ENCODE measurements at places on chromosomes 4 and X. TPM values are rescaled to one million over a fixed set of nuclear protein-coding genes. Genes with fewer than 3 reads are reported as not detected.
A peak's percentile ranks its signal among the peaks of the same experiment; 100 is the strongest.

EDNRA gene
- total RNA-seq: 0.75 TPM

DNA sequence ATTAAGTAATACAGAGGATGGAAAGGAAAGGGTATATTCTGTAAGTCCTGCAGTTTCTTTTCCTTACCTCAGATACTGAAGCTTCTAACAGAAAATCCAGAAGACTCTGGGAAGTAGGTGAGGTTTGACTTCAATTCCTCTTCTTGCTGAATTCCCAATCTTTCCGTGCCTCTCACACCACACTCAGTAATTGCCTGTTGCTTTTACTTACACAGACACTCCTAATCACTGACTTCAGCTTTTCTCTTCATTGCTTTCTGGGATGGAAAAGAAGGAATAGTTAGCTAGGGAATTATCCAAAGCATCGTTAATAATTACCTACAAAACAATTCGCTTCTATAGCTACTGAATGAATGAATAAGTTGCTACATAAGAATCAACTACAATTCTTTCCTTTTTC, 163.6 kb downstream of the FBXO8 start:
- no peaks in the 10 kb centered on the region for H3K27me3 ChIP-seq
- no peaks in the 10 kb centered on the region for H3K36me3 ChIP-seq
- H3K27ac ChIP-seq: no peak overlapping the region
- no peak for DNase-seq

DNA sequence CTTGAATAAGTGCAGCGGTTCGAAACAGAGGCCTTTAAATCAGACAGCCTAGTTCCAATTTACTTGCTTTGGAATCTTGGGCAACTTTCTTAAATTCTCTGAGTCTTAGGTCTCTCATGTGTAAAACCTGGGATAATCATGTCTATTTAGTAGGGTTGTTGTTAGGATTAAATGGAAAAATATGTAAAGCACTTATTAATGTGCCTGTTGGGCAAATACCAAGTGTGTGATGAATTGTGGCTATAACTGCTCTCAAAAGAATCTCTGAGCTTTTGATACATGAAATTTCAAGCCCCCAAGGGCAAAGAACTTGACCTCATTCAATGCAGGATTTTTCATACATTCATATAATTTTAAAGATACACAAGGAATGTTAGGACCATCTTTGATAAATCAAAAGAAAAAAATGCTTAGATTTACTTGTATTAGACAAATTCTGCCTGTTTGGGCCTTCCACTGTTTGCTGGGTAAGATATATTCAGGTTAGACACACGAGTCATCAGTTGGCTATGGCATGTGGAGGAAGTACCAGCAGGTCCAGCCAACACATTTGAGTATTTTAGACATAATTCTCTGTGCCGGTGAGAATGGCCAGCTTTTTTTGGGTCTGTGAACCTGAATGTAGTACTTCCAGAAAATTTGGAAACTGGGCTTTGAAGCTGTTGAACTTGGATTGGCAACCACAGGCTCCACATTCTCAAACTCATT, 241.4 kb upstream of the CNKSR2 start:
- no peak overlapping the region for H3K27ac ChIP-seq
- H3K4me3 ChIP-seq: no peak overlapping the region
- H3K4me1 ChIP-seq: no peaks in the 10 kb centered on the region
- H3K27me3 ChIP-seq: no peaks in the 10 kb centered on the region
- no peak for DNase-seq
- H3K36me3 ChIP-seq: peaks cover 45% of the 10 kb centered on the region

HS6ST2 gene
- 4.8 TPM for total RNA-seq

DNA sequence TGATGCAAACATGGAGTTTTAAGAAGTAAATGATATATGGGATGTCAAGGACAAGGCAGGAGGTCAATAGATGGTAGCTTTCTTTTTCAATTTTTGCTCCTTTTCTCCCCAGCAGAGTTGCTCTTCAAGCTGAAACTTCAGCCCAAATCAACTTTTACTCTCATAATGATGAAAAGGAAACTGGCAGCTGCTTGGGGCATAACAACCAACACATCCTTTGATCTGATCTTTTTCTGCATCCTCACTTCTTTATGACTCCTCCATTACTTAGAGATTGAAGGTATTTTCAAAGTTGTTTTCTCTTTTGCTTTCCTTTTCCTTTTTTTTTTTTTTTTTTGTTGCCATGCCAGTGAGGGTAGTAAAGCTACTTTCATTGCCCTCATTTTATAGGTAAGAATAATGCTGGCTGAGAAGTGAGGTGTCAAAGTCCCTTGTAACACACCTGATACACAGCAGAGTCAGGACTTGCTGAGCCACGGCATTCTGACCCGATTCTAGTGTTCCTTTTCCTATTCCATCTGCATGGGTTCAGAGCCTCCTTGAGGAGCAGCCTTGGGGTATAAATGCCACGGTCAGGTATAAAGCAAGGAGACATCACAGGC, 26.9 kb downstream of the SLC2A9 start:
- no peaks in the 10 kb centered on the region for H3K36me3 ChIP-seq
- H3K27me3 ChIP-seq: no peaks in the 10 kb centered on the region
- no peak overlapping the region for H3K27ac ChIP-seq
- no peak overlapping the region for H3K4me3 ChIP-seq
- no peaks in the 10 kb centered on the region for H3K4me1 ChIP-seq

DNA sequence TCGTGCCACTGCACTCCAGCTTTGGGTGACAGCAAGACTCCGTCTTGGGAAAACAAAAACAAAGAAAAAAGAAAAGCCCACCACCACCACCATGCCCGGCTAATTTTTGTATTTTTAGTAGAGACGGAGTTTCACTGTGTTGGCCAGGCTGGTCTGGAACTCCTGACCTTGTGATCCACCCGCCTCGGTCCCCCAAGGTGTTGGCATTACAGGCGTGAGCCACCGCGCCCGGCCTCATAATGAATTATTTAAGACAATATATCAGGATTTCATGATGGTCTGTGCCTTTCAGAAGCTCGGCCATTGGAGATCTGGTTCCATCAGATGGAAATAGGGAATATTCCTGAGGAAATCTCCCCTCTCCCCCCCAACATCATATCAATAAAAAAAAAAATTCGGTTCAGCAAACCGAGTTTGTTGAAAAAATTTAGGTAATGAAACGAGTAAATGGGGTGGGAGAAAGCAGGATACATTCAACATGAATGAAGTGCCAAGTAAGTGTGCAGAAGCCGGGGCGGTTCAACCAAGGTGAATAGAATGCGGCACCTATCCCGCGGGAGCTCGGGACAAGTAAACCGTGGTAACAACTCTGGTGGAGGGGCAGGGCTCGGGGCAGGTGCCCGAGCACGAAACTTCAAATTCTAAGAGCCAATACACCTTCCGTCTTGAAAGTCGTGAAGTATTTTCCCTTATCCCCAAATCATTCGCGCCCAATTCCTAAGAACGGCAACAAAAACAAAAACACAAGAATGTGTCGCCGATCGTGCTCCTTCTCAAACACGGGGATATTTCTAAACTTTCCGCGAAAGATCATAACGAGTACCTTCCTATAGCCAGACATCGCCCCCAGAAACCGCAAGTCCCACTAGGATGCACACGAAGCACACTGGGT, 773 bp upstream of the TXLNG start:
- no peaks in the 10 kb centered on the region for H3K27me3 ChIP-seq
- no peaks in the 10 kb centered on the region for H3K4me1 ChIP-seq
- peak overlapping the region; percentile 29 for H3K27ac ChIP-seq
- DNase-seq: no peak

TMEM271 gene
- total RNA-seq: not detected

GRCh38 chr4:108227923-108228322, 59.2 kb upstream of the LEF1 start:
- no peaks in the 10 kb centered on the region for H3K36me3 ChIP-seq
- no peaks in the 10 kb centered on the region for H3K4me1 ChIP-seq
- no peak for DNase-seq
- no peak overlapping the region for H3K27ac ChIP-seq
- no peak overlapping the region for H3K4me3 ChIP-seq

- DNase-seq: peak; percentile 39
- H3K4me3 ChIP-seq: no peak overlapping the region
- H3K36me3 ChIP-seq: no peaks in the 10 kb centered on the region
- no peaks in the 10 kb centered on the region for H3K27me3 ChIP-seq
- H3K4me1 ChIP-seq: no peaks in the 10 kb centered on the region
- H3K27ac ChIP-seq: no peak overlapping the region
These were observed 29.0 kb downstream of the F9 start for GRCh38 chrX:139559383-139560042.

GRCh38 chr4:141020801-141021261, 112.4 kb downstream of the RNF150 start:
- DNase-seq: no peak
- H3K27ac ChIP-seq: no peak overlapping the region
- no peaks in the 10 kb centered on the region for H3K36me3 ChIP-seq
- no peaks in the 10 kb centered on the region for H3K27me3 ChIP-seq

- H3K4me3 ChIP-seq: no peak overlapping the region
- H3K27me3 ChIP-seq: no peaks in the 10 kb centered on the region
- H3K27ac ChIP-seq: no peak overlapping the region
- DNase-seq: no peak
- H3K36me3 ChIP-seq: peaks cover 3% of the 10 kb centered on the region
These were observed 107.5 kb upstream of the VCX2 start for GRCh38 chrX:8278557-8278956.

DNA sequence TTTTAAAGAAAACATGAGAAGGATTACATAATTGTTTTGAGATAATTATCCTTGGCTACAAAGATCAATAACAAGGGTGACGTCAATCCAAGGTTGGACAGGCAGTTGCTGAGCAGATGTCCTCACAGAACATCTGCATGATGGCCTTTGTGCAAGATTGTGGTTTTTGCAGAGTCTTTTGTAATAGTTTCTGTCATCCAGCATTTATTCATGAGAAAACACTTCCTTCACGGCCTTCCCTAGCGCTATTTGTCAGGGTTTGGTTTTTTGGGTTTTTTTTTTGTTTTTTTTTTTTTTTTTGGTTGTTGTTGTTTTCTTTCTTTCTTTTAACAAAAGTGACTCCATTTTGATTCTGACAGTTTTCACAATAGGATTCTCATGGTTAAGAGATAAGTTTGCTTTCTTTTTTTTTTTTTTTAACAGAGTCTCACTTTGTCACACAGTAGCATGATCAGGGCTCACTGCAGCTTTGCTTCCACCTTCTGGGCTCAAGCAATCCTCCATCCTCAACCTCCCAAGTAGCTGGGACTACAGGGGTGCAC, 31.5 kb upstream of the ELF2 start:
- DNase-seq: no peak
- no peak overlapping the region for H3K27ac ChIP-seq
- H3K4me1 ChIP-seq: no peaks in the 10 kb centered on the region
- no peaks in the 10 kb centered on the region for H3K27me3 ChIP-seq
- H3K4me3 ChIP-seq: no peak overlapping the region

- H3K27me3 ChIP-seq: no peaks in the 10 kb centered on the region
- DNase-seq: no peak
- no peak overlapping the region for H3K4me3 ChIP-seq
- no peak overlapping the region for H3K27ac ChIP-seq
- no peaks in the 10 kb centered on the region for H3K4me1 ChIP-seq
- no peaks in the 10 kb centered on the region for H3K36me3 ChIP-seq
These were observed 1685.9 kb upstream of the TENM3 start for GRCh38 chr4:180557348-180557747.

- no peak overlapping the region for H3K4me3 ChIP-seq
- H3K4me1 ChIP-seq: peaks cover 24% of the 10 kb centered on the region
- no peaks in the 10 kb centered on the region for H3K27me3 ChIP-seq
- peaks cover 4% of the 10 kb centered on the region for H3K36me3 ChIP-seq
These were observed 323.6 kb downstream of the BCOR start for GRCh38 chrX:39773923-39774773.

GRCh38 chr4:102787096-102787881, 26.5 kb upstream of the MANBA start:
- no peaks in the 10 kb centered on the region for H3K27me3 ChIP-seq
- no peaks in the 10 kb centered on the region for H3K4me1 ChIP-seq
- 0 out of 2 replicates have a peak, but pooled peaks cover 4% of the 10 kb centered on the region for H3K36me3 ChIP-seq
- no peak for DNase-seq

GRCh38 chr4:131974730-131975129, 1174.4 kb upstream of the PCDH10 start:
- H3K4me1 ChIP-seq: no peaks in the 10 kb centered on the region
- H3K27ac ChIP-seq: no peak overlapping the region
- DNase-seq: no peak
- no peaks in the 10 kb centered on the region for H3K27me3 ChIP-seq
- no peak overlapping the region for H3K4me3 ChIP-seq
- H3K36me3 ChIP-seq: peaks cover 25% of the 10 kb centered on the region

DNA sequence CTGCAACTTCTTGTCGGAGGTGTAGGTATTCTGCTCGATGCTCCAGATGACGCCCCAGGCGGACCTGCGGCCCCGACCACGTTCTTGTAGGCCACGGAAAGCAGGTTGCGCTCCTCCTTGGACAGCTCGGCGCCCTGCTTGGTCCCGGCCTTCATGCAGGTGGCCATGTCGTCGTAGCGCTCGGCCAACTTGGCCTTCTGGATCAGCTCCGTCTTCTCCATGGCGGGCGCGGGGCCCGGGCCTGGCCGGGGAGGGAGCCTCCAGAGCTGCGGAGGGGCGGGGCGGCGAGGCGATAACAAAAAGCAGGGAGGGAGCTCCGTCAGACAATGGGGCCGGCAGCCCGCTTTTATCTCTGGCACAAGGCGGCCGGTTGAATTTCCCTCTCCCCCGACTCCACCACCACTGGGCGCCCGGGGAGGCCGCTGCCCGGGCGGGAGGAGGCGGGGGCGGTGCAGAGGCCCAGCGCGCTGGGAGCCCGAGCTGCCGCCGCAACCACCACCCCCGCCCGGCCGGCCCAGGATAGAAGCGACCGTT, 28.3 kb upstream of the DRP2 start:
- H3K27me3 ChIP-seq: no peaks in the 10 kb centered on the region
- peaks cover 8% of the 10 kb centered on the region for H3K36me3 ChIP-seq
- H3K4me1 ChIP-seq: no peaks in the 10 kb centered on the region
- H3K4me3 ChIP-seq: peak overlapping the region; percentile 64
- peak; percentile 63 for DNase-seq

DNA sequence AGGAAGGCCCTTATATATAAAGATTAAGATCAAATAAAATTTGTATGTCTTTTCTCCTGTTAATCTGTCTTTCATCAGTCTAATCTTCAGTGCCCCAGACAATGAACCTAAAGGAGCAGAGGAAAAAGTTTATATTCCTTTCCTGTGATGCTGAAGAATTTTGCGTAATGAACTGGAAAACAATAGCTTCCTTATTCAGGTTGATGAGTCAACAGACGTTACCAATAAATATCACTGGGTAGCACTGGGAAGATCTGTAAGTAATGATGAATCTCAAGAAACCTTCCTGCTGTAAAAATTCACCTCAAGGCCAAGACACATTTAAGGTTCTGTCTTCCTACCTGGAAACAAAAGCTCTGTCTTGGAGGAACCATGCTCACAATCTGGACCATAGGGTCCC, 25.5 kb downstream of the CDKN2AIP start:
- no peak for DNase-seq
- no peak overlapping the region for H3K4me3 ChIP-seq
- H3K27ac ChIP-seq: no peak overlapping the region
- no peaks in the 10 kb centered on the region for H3K4me1 ChIP-seq

GRCh38 chrX:48459483-48459882, 10.6 kb downstream of the SLC38A5 start:
- DNase-seq: no peak
- peaks cover 46% of the 10 kb centered on the region for H3K36me3 ChIP-seq
- no peaks in the 10 kb centered on the region for H3K27me3 ChIP-seq
- H3K4me3 ChIP-seq: no peak overlapping the region
- H3K27ac ChIP-seq: no peak overlapping the region

Data from H9 (cell line).